ENCODE measurements at places on chromosomes 6 and 20.
A peak's percentile ranks its signal among the peaks of the same experiment; 100 is the strongest.

- DNase-seq = peak; percentile 17
Observed at GRCh38 chr6:149806127-149806526, 56.6 kb downstream of the PCMT1 start.

GRCh38 chr6:127484212-127484863 is 25.1 kb upstream of the KIAA0408 start:
- peak; percentile 49 for DNase-seq

DNA sequence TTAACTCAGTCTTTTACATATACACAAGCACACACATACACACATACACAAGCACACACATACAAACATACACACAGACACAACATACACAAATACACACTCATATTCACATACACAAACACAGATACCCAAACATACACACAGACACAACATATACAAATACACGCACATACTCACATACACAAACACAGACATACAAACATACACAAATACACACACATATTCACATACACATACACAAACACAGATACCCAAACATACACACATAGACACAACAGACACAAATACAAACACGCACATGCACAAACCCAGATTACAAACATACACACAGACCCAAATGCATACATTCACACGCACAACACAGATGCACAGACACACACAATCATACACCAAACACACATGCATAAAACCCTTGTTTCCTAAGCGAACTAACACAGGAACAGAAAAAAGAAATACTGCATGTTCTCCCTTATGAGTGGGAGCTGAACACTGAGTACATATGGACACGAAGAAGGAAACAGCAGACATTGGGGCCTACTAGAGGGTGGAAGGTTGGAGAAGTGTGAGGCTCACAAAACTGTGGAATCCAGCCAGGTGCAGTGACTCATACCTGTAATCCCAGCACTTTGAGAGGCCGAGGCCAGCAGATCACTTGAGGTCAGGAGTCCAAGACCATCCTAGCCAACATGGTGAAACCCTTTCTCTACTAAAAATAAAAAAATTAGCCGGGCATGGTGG is 34.2 kb downstream of the PIM1 start:
- DNase-seq = no peak

DNA sequence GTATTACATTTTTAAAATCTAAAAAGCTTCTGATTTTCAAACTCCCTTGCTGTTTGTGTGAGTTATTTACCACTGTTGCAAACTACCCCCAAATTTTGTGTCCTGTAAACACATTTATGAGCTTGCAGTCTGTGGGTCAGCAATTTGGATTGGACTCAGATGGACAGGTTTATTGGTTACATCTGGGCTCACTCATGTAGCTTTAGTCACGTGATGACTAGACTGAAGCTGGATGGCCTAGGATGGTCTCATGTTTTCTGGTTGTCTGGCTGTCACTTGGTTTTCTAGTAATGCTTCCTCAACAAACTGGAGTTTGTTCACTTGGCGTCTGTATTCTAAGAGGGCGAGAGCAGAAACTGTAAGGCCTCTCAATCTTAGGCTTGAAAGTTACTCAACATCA is 12.2 kb upstream of the C6orf58 start:
- no peak for DNase-seq

DNA sequence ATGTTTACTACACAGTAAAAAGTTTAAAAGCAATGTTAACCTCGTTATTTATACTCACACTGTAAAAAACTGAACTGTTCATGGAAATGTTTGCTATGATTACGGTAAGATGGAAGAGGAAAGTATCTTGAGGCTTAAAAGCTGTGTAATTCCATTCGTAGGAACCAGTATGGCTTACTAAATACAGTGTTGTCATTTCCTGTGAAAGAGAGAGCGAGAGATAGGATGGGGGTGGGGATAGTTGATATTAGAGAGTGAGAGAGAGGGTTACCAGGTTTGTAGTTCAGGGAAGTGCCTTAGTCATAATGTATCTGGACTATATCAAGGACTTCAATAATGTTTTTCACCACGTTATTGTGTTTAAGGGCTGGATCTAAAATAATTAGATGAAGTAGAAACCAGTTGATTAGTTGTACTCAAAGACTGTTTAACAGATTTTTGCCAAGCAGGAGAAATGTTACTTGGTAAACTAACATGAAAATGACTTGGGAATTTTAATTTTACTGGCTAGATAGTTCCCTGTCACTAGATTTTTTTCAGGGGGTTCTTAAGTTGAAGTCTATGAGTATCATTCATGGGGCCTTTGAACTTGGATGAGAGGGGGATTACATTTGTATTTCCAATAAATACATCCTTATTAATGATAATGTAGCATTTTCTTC is 30.4 kb downstream of the AFDN start:
- DNase-seq = no peak

- no peak for DNase-seq
Observed at GRCh38 chr20:37896932-37897548, 5.9 kb upstream of the VSTM2L start.

- DNase-seq = no peak
Observed at GRCh38 chr6:16868968-16869367, 107.7 kb upstream of the ATXN1 start.

- no peak for DNase-seq
Observed at GRCh38 chr6:130923350-130923749, 96.1 kb downstream of the SMLR1 start.

GRCh38 chr6:85493389-85493788 is 43.5 kb downstream of the NT5E start:
- peak; percentile 50 for DNase-seq

DNA sequence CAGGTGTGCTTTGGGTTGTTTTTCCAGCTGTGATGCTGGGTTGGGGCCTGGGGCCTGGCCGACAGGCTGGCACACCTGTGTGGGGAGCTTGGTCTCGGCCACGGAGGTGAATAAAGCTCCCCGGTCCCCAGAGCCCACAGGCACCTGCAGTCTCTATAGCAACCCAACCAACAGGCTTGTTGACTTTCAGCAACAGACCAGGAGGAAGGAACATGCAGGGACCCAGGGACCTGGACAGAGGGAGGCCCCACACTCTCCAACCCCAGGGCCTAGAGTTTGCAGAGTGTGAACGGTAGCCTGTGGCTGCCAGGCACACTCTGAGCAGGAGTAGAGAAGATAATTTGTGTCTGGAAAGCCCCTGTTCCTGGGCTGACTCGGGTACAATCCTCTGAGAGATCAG is 14.6 kb upstream of the SYNJ2 start:
- DNase-seq = no peak

DNA sequence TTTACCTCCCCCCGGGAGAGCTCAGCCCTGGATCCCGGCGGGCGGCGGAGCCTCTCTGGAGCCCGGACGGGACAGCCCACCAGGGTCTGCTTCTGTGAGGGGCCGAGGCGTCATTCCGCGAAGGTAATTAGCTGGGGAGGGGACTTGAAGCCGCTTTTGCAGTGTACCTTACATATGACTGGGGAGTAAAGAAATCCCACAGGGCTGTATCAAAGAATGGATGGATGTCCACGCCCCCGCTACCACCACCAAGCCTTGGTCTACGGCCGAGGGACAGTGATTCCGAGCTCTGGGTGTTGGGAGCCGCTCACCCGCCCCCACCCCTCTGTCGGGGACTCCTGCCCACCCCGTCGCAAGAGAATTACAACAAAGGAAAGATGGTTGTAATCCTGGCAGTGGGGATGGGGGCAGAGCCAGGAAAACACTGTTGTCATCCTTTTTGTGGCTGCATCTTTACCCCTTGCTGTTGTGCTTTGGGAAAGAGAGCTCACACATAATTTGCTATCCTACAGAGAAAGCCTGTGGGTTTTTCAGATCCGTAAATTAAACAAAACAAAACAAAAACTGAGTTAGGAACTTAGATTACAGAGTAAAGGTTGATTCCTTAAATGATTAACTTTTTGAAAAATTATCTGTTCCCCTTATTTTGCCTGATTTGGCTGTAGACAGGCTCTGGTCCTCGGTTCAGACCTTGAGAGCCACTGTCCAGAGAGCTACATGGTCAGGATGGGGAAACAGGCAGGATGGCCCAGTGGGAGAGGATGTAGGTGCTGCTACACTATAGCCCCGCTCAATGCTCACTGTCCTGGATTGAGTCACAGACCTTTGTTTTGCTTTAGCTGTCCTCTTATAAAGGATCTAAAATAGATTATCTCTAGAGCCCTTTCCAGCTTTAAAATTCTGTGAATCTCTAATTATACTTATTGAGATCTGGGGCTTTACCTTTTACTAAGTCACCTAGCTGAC is 997 bp upstream of the FBXO30 start:
- DNase-seq = peak; percentile 44

DNA sequence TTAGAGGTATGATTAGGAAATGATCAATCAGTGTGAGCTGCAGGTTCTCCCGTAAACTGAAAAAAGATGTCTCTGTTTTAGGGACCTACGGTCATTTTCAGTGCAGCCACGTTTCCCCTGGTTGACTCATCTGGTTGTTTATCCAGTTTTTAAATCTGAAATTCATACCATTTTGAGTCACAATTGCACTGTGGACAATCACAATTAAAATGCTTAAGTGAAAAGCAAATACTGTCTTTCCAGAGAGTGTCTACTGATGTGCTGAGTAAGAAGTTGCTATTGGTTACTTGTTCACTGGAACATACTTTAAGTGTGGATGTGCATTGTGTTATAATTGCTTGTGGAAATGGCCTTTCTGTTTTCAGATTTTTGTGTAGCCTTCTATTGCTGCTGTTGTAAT is 305.1 kb upstream of the SASH1 start:
- no peak for DNase-seq

All from AML-193 (cell line).